ENCODE measurements at places on chromosomes 5 and 9.
A peak's percentile ranks its signal among the peaks of the same experiment; 100 is the strongest.

DNA sequence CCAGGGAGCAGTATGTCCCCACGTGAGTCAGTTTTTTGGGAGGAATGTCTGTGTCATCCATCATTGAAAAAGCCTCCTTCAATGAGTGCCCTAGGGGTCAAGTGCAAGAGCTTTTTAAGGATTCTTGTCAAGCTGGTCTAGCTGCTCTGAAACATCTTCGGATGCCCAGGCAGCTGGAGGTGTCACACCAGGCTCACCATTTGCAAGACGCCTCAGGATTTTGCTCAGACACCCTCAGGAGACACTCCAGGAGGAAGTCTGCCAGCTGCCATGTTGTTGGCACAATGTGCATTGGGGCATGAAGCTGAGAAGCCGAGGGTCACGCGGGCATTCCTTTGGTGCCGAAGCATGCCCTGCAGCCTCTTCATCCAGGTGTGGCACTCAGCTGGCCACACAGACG is 111.1 kb upstream of the S1PR3 start:
- DNase-seq, result no peak

- DNase-seq, result no peak
Observed at GRCh38 chr5:126515337-126515736, 79.7 kb downstream of the ALDH7A1 start.

DNA sequence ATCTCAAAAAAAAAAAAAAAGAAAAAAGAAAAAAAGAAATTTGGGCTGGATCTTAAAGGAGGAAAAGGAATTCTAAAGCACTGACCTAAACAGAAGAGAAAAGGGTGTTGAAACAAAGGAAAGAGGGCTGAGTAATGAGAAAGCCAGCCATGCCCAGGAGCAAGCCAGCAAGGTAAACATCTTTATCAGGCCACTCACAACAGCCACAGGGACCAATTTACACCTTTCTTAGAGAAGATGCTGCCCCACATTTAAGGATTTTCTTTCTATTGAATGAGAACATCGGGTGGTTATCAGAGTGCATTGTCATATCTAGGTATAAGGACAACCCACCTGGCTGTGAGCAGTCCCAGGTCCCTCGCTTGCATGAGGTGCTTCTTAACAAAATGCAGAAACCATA is 16.6 kb downstream of the LHFPL2 start:
- DNase-seq, result no peak

GRCh38 chr9:124218438-124218982 is 39.2 kb upstream of the NEK6 start:
- DNase-seq, result no peak

DNA sequence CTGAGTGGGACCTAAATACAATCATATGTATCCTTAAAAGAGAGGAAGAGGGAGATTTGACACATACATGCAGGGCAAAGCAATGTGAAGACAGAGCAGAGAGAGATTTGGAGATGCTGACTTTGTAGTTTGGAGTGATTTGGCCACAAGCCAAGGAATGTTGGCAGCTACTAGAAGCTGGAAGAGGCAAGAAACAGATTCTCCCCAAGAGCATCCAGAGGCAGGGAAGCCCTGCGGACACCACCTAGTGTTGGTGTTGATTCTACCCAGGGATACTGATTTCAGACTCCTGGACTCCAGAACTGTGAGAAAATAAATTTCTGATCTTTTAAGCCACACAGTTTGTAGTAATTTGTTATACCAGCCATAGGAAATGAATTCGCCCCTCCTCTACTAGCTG is 64.9 kb upstream of the OSMR start:
- peak; percentile 43 for DNase-seq

DNA sequence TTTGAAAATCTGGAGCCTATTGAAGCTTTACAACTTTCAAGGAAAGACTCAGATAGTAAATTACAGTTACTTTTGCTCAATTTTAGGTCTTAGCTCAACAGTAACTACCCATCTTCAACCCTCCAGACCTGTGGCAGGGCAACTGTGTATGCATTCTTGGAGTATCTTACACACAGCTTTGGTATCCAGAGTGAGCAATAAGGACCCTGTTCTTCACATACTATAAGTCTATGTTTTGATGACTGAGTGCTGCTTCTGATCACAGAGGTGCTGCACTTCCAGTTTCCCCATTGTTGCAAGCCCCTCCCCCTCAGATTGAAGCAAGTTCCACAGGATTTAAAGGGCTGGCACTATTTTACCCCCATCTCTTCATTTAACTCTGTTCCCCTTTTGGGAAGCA is 737.4 kb upstream of the GRAMD2B start:
- no peak for DNase-seq

- no peak for DNase-seq
Observed at GRCh38 chr9:37417252-37417803, 5.2 kb upstream of the GRHPR start.

GRCh38 chr5:108148715-108149139 is 233.2 kb downstream of the FBXL17 start:
- no peak for DNase-seq

- no peak for DNase-seq
Observed at GRCh38 chr5:64347309-64347708, 158.5 kb upstream of the RGS7BP start.

- DNase-seq, result no peak
Observed at GRCh38 chr5:41722359-41722950, 147.8 kb downstream of the OXCT1 start.

- DNase-seq, result no peak
Observed at GRCh38 chr9:121739971-121740370, 88.5 kb downstream of the DAB2IP start.

GRCh38 chr5:150556859-150557508 is 49.1 kb downstream of the NDST1 start:
- DNase-seq, result no peak

- no peak for DNase-seq
Observed at GRCh38 chr5:102682101-102682647, 72.9 kb upstream of the PAM start.

DNA sequence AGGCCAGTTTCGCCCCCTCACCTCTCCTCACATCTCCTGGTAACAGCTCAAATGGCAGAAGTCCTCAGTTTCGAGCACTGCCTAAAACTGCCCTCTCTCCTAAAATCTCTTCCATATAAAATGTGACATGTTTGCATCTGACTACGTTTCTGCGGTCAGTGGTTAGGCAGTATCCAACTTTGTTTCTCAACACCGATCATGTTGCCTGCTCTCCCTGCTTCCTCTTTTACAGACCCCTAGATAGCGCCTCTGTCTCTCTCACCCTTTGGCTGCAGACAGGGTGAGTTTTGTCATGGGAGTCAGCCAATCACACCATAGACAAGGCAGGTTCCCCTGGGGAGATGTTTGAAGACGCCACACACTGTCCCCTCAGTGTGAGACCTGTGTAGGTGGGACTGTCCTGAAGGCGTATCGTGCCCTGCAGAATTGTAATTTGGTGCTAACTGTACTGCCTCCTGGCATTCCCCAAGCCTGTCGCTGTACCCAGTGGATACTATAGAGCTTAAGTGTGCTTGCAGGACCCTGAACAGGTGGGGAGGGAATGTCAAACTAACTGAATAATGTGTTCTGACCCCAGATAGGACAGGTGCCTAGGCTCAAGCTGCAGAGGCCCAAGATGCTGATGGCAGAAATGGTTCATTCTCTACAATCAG is 1.1 kb downstream of the HEXB start:
- DNase-seq, result no peak

GRCh38 chr9:32581512-32582143 is 8.7 kb upstream of the NDUFB6 start:
- no peak for DNase-seq

- DNase-seq, result no peak
Observed at GRCh38 chr5:14744296-14745187, 80.0 kb downstream of the OTULIN start.

DNA sequence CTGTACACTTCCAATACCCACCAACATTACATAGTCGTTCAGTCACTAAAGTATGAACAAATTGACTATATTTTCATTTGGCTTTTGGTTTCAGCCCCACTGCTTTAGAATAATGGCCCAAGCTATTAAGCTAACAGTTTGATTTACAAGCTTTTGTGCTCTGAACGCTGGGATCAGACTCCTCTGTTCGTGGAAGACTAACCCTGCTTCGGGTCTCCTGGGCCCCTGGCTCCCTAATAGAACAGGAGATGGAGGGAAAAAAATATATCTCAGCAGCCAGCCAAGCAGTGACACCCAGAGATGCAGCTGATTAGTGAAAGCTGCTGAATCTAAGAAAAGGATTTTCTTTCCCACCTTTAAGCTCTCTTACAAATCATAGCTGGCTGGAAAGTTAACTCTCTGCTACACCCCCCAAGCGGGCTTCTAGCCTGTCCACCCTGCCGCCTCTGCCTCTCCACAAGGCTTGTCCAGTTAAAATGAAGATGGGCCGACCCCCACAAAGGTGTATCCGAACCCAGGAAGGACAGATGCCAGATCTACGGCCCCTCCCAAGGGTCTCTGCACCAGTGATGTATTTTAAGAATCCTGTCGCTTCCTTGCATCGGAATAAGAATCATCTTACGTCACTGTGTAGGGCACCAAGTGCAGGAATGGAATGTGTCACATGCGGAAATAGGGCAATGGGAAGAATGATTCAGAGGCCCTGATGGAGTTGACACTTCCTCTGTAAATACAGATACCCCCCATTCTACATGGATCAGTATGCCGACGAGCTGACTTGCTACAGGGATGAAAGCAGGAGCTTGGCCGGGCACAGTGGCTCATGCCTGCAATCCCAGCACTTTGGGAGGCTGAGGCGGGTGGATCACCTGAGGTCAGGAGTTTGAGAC is 33.4 kb upstream of the BARHL1 start:
- no peak for DNase-seq

DNA sequence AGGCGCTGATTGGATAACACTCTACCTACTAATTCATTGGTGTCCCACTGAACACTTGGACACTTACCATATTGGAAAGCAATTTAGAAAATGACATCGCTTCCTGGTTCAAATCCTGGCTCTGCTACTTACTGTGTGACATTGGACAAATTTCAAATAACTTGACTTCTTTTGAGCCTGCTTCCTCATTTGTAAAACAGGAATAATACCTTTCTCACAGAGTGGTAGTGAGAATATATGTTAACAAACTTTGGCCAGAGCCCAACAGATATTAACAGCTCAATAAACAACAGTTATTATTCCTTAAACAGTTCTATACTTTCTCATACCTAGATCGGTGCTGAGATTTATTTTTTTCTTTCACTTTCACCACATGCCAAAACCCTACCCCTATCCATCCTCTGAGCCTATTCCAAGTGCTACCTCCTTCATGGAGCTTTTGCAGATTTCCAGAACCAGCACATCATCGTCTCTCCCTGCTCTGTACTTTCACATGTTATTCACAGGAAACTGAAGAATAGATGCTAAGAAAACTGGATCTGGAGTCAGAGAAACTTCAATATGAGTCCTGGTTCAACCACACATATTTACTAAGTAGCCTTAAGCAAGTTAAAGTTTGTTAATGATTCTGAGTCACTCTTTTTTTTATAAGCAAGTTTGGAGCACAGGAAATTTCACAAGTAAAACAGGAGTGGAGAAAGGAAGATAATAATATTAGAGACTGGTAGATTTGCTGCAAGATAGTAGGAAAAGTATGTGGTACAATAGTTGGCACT is 92.3 kb downstream of the STRBP start:
- DNase-seq, result peak; percentile 6

GRCh38 chr5:1765141-1765879 is 34.3 kb downstream of the MRPL36 start:
- no peak for DNase-seq

DNA sequence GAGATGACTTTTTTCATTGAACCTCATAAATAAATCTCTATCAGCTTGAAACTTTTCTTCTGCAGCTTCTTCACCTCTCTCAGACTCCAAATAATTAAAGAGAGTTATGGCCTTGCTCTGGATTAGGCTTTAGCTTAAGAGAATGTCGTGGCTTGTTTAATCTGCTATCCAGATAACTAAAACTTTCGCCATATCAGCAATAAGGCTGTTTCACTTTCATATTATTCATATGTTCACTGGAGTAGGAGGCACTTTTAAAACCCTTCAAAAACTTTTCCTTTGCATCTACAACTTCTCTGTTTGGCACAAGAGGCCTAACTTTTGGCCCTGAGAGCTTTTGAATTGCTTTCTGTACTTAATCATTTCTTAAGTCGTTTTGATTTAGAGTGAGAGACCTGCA is 386.9 kb upstream of the FAM174A start:
- no peak for DNase-seq

GRCh38 chr5:142798099-142798770 is 28.1 kb downstream of the ARHGAP26 start:
- no peak for DNase-seq

- peak; percentile 55 for DNase-seq
Observed at GRCh38 chr9:38362852-38363588, 29.5 kb upstream of the ALDH1B1 start.

GRCh38 chr5:39928709-39929108 is 503.9 kb upstream of the DAB2 start:
- DNase-seq, result no peak

DNA sequence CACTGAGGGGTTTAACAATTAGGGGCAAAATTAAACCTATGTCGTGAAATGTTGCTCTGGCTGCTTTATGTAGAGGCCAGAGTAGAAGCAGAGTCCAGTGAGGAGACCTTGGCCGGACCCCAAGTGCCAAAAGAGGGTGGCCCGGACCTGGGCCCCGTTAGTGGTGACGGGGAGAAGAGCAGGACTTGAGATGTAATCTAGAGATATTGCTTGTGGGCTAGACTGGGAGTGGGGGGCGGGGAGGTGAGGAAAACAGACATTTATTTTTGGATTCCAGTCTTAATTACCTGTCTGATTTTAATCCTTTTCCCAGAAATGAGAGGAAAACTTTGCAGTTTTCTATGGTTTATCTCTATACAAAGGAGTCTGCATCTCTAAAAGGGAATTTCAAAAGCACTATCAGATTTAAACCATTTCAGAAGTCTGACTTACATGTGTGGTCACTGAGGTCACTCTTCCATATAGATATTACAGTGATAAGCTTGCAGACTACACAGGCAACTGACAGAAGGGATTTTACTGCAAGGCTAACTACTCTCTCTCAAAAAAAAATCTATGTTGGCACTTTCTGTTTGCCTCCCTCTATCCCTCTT is 108.1 kb downstream of the MED27 start:
- DNase-seq, result no peak

DNA sequence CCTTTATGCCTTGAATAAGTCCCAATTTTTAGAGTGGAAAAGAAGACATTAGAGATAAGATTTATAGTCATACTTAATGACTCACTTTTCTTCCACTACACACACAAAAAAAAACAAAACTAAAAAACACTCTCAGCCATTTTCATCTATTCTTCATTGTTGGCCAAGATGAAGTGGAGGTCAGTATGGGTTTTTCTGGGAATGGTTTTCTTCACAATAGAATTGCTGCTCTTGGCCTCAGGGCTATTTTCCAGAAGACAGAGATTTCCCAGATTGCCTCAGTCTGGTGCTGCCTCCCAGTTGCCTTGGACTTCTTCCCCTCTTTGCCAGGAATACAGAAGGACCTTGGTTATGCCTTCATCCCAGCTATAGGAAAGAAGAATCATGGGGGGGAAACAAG is 463.7 kb downstream of the TMEM232 start:
- DNase-seq, result peak; percentile 15

DNA sequence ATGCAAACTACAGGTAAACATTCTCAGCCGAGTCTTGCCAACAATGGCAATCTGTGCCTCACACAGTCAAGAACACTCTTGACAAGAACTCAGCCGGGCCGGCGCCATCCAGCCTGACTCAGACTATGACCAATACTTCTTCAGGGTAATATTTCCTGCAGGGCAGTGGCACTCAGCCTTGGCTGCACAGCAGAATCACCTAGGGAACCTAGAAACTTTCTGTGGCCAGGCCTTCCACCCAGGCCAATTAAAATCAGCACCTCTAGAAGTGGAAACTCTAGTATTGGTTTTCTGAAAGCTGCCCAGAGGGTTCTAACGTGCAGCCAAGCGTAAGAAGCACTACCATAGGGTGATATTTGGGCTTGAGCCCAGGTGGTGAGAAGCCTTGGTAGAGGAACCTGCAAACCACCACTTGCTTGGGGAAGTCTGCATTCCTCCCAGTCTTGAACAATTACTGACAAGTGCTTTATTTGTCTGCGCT is 120.6 kb downstream of the TTLL11 start:
- DNase-seq, result no peak
